HFFc6 (cell line): ENCODE measurements at places on chromosomes 13 and 19. TPM values are rescaled to one million over a fixed set of nuclear protein-coding genes. Genes with fewer than 3 reads are reported as not detected.

Gene PEX11G
- total RNA-seq = 1.2 to 2.9 TPM (median 1.6 TPM) in 3 replicates

DNA sequence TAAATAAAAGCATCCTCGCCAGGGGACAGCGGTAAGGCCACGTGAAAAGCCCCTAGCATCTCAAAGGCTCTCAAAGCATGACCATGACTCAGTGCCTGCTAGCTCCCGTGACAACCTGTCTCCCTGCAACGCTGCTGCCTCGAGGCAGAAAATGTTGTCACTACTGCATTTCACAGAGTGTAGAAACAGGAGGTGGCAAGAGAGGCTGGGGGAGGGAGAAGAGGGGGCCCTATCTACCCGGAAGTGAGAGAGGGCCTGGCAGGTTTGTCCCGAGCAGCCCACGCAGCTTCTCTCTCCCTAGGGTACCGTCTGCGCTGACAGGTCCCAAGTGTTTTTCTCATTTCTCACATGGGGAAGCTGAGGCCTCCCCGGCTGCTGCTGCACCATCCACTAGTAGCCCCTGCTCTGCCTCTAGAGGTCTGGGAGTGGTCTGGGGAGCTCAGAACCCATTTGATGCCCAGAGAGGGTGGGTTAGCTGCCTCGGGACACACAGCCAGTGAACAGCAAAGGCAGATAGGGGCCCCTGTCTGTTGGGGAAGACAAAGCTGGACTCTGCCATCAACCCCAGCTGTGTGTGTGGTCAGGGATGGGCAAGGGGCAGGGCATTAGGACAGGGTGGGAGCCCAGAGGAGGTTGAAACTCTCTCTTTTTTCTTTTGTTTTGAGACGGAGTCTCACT, 3.7 kb downstream of the TINCR start:
- peak; percentile 74 for DNase-seq
- no peaks in the 10 kb centered on the region for H3K4me1 ChIP-seq
- H3K27me3 ChIP-seq = peaks cover 14% of the 10 kb centered on the region
- H3K36me3 ChIP-seq = peaks cover 8% of the 10 kb centered on the region; the same call in 1 of the 2 replicates
- no peak overlapping the region for H3K27ac ChIP-seq
- no peak overlapping the region for H3K4me3 ChIP-seq

DNA sequence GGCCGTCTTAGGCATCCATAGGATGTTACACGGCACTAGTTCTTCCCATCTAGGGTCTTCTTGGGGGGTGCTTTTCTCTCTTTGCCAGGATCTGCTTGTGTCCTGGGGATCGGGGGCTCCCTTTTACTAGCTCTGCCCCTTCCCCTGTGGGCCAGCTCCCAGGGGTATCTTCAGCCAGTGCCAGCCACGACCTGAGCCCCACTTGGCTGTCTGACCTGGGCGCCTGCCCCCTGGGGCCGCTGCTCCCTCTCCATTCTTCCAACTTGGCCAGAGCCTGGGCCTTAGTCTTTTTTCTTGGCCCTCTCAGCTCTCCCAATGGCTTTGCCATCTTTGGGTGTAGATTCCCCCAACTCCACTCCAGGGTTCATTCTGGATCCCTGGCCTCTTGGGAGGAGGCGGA, 3.1 kb downstream of the PRKACA start:
- peaks cover 48% of the 10 kb centered on the region for H3K4me1 ChIP-seq
- no peak overlapping the region for H3K27ac ChIP-seq
- no peak for DNase-seq
- no peaks in the 10 kb centered on the region for H3K36me3 ChIP-seq

Gene DLL3
- 0.32 to 0.36 TPM in 2 of 3 replicates, not detected in the other for total RNA-seq

GRCh38 chr19:9847087-9847671, 12.1 kb downstream of the PIN1 start:
- H3K36me3 ChIP-seq = peaks cover 17% of the 10 kb centered on the region
- H3K4me3 ChIP-seq = no peak overlapping the region
- DNase-seq = peak; percentile 95
- peaks cover 17% of the 10 kb centered on the region for H3K4me1 ChIP-seq

Gene ZNF578
- 1.2 to 1.6 TPM (median 1.3 TPM) in 3 replicates for total RNA-seq

Gene ZFR2
- total RNA-seq = not detected in 3 replicates

DNA sequence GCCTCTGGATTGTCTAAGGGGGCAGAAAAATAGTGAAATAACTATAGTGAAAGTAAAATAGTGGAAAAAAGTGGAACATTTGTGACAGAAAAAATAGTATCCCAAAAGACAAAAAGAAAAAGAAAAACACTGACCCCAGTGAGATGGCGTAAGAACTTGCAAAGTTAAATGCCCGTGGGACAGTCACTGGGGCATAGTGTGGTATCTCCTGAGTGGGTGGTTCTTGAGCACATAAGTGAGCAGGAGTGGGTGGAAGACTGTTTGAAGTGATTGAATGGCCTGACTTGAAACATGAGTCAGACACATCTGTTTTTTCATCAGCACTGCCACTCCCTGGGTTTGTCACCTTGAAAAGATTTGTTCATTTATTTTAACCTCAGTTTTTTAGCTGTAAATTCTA, 2.5 kb downstream of the ZNF430 start:
- peaks cover 43% of the 10 kb centered on the region for H3K4me1 ChIP-seq
- peak; percentile 48 for DNase-seq
- H3K4me3 ChIP-seq = peak overlapping the region; percentile 100
- H3K36me3 ChIP-seq = peaks cover 51% of the 10 kb centered on the region
- H3K27ac ChIP-seq = peak overlapping the region; percentile 78

- DNase-seq = no peak
- H3K27ac ChIP-seq = peak overlapping the region; percentile 91
- H3K27me3 ChIP-seq = peaks cover 2% of the 10 kb centered on the region; the same call in 1 of the 2 replicates
- peak overlapping the region; percentile 94 for H3K4me3 ChIP-seq
- peaks cover 5% of the 10 kb centered on the region for H3K36me3 ChIP-seq
Observed at GRCh38 chr19:17337675-17338432, 501 bp downstream of the GTPBP3 start.

- no peak overlapping the region for H3K27ac ChIP-seq
- H3K4me3 ChIP-seq = no peak overlapping the region
- H3K27me3 ChIP-seq = peaks cover 5% of the 10 kb centered on the region; the same call in 1 of the 2 replicates
- no peak for DNase-seq
- no peaks in the 10 kb centered on the region for H3K4me1 ChIP-seq
Observed at GRCh38 chr19:51320280-51320657, 8.8 kb downstream of the IGLON5 start.

Gene IL4I1
- total RNA-seq = 0.41 to 0.53 TPM (median 0.46 TPM) in 3 replicates

Gene CYP4F3
- not detected in 3 replicates for total RNA-seq

Gene ZSCAN4
- not detected in 3 replicates for total RNA-seq

- H3K4me1 ChIP-seq = peaks cover 36% of the 10 kb centered on the region
- H3K27ac ChIP-seq = peak overlapping the region; percentile 25; the same call in 1 of the 2 replicates
- no peak overlapping the region for H3K4me3 ChIP-seq
- peaks cover 6% of the 10 kb centered on the region for H3K27me3 ChIP-seq
- DNase-seq = peak; percentile 57
Observed at GRCh38 chr19:48556163-48556562, 4.2 kb downstream of the SULT2B1 start.

- H3K4me3 ChIP-seq = no peak overlapping the region
- no peaks in the 10 kb centered on the region for H3K4me1 ChIP-seq
- H3K27me3 ChIP-seq = no peaks in the 10 kb centered on the region; the same call in 1 of the 2 replicates
- peaks cover 5% of the 10 kb centered on the region; the same call in 1 of the 2 replicates for H3K36me3 ChIP-seq
Observed at GRCh38 chr13:99388334-99388923, 81.2 kb upstream of the GPR183 start.

- H3K27ac ChIP-seq = no peak overlapping the region
- H3K27me3 ChIP-seq = peaks cover 4% of the 10 kb centered on the region
- DNase-seq = no peak
- no peaks in the 10 kb centered on the region for H3K4me1 ChIP-seq
- H3K36me3 ChIP-seq = no peaks in the 10 kb centered on the region
Observed at GRCh38 chr19:31503211-31503610, 154.0 kb upstream of the TSHZ3 start.

Gene ZNF296
- total RNA-seq = 0.40 to 0.87 TPM (median 0.54 TPM) in 3 replicates

- peaks cover 38% of the 10 kb centered on the region for H3K27me3 ChIP-seq
- no peak overlapping the region for H3K4me3 ChIP-seq
- no peak overlapping the region for H3K27ac ChIP-seq
- H3K4me1 ChIP-seq = no peaks in the 10 kb centered on the region
- no peak for DNase-seq
- H3K36me3 ChIP-seq = no peaks in the 10 kb centered on the region
Observed at GRCh38 chr19:39297931-39298634, 1.9 kb downstream of the IFNL1 start.

Gene LPAR6
- total RNA-seq = 4.7 to 6.6 TPM (median 5.3 TPM) in 3 replicates

Gene MEIOSIN
- not detected in 3 replicates for total RNA-seq

- peaks cover 28% of the 10 kb centered on the region for H3K36me3 ChIP-seq
- peak overlapping the region; percentile 96 for H3K4me3 ChIP-seq
Observed at GRCh38 chr19:16628984-16629691, 1.1 kb upstream of the MED26 start.

- DNase-seq = no peak
- H3K27me3 ChIP-seq = no peaks in the 10 kb centered on the region
- H3K36me3 ChIP-seq = no peaks in the 10 kb centered on the region
Observed at GRCh38 chr13:54627646-54628372, 1599.2 kb downstream of the OLFM4 start.

DNA sequence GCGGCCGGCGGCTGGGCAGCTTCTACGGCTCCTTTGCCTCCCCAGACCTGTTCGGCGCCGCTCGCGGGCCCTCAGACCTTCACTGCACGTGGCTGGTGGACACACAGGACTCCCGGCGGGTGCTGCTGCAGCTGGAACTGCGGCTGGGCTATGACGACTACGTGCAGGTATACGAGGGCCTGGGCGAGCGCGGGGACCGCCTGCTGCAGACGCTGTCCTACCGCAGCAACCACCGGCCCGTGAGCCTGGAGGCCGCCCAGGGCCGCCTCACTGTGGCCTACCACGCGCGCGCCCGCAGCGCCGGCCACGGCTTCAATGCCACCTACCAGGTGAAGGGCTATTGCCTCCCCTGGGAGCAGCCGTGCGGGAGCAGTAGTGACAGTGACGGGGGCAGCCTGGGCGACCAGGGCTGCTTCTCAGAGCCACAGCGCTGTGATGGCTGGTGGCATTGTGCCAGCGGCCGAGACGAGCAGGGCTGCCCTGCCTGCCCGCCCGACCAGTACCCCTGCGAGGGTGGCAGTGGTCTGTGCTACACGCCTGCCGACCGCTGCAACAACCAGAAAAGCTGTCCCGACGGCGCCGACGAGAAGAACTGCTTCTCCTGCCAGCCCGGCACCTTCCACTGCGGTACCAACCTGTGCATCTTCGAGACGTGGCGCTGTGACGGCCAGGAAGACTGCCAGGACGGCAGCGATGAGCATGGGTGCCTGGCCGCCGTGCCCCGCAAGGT, 11.6 kb downstream of the LRP3 start:
- DNase-seq = no peak
- no peaks in the 10 kb centered on the region for H3K36me3 ChIP-seq
- no peaks in the 10 kb centered on the region for H3K4me1 ChIP-seq
- no peak overlapping the region for H3K27ac ChIP-seq

Gene ZNF878
- 0.16 to 0.17 TPM in 2 of 3 replicates, not detected in the other for total RNA-seq

- no peaks in the 10 kb centered on the region for H3K4me1 ChIP-seq
- H3K27ac ChIP-seq = no peak overlapping the region
- H3K4me3 ChIP-seq = no peak overlapping the region
- no peak for DNase-seq
- H3K36me3 ChIP-seq = no peaks in the 10 kb centered on the region
Observed at GRCh38 chr19:31616031-31616430, 266.8 kb upstream of the TSHZ3 start.

DNA sequence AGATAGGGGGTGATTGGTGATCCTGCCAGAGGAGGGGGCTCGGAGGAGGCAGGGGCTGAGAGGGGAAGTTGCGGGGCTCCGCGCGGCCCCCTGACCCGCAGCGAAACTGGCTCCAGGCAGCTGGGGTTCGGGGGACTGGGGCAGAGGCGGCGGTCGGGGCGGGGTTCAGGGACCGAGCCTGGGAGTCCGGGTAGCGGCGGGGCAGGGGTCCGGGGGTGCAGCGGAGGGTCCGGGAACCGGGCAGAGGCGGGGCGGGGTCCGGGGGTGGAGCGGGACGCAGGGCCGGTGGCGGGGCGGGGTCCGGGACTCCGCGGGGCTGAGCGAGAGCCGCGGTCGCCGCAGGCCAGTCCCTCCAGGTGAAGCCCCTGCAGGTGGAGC, 1.2 kb downstream of the MADCAM1 start:
- no peak overlapping the region for H3K4me3 ChIP-seq
- no peak for DNase-seq
- peaks cover 9% of the 10 kb centered on the region; the same call in 1 of the 2 replicates for H3K36me3 ChIP-seq
- peaks cover 7% of the 10 kb centered on the region for H3K27me3 ChIP-seq
- no peaks in the 10 kb centered on the region for H3K4me1 ChIP-seq

DNA sequence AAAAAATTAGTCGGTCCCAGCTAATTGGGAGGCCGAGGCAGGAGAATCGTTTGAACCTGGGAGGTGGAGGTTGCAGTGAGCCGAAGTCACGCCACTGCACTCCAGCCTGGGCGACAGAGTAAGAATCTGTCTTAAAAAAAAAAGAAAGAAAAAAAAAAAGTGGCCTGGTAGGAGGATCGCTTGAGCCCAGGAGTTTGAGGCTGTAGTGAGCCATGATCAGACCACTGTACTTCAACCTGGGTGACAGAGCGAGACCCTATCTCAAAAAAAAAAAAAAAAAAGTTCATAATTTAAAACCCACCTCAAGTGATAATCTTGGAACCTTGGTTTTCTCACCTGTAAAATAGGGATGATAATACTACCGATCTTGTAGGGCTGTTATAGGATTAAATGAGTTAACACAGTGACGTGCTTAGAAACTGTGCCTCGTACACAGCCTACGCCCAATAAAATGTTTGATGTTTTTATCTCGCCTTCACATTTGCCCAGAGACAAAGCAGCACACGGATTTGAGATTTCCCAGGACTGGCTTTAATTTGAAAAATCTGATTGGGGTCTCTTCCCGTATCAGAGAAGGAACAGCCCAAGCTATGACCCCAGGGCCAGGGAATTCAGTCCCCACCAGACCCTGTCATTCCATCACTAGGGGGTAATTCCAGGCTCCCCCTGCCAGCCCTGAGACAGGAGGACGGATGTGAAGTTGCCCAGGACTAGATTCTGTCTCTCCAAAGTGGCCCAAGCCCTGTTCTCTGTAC, 3.6 kb downstream of the SERTAD1 start:
- H3K27ac ChIP-seq = peak overlapping the region; percentile 91
- peaks cover 4% of the 10 kb centered on the region for H3K27me3 ChIP-seq
- H3K36me3 ChIP-seq = peaks cover 15% of the 10 kb centered on the region
- H3K4me3 ChIP-seq = peak overlapping the region; percentile 82
- no peak for DNase-seq

Gene CACNG6
- not detected in 2 replicates for total RNA-seq

Gene OR7D2
- total RNA-seq = not detected in 2 replicates

DNA sequence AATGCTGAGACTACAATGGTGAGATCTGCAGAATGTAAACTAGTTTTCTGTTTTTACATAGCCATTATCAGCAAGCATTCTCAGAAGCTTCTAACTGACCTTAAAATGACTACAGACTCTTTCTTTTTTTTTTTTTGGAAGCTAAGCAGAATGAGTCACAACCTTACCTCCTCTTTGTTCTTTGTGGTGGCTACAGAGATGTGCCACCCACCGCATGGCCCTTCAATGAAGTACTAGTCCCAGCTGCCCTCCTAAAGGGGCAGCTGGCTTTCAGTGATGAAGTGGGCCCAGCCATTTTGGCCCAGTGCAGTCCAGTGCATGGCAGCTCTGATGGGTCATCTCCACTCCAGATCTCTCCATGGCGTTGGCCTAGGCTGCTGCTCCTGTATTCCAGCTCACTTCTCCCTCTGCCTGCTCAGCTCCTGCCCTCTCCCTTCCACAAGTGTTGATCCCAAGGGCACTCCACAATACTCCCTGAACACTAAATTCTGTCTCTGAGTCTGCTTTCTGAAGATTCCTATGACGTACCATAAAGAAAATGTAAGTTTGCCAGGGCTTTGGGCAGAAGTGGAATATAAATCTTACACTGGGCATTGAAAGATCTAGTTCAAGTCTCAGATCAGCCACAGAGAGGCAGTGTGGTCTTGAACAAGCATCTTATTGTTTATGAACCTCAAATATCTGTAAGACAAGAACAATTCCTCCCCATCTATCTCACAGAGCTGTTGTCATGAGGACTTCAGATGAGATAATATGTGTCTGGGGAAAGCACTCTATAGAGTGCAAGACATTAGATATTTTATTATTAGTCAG, 85.6 kb downstream of the RXFP2 start:
- H3K4me1 ChIP-seq = no peaks in the 10 kb centered on the region
- no peaks in the 10 kb centered on the region for H3K36me3 ChIP-seq
- H3K27ac ChIP-seq = no peak overlapping the region
- peaks cover 14% of the 10 kb centered on the region for H3K27me3 ChIP-seq
- peak; percentile 17 for DNase-seq
